Fibroblast of upper back skin (primary cell): ENCODE measurements at places on chromosomes 11 and 22.

DNA sequence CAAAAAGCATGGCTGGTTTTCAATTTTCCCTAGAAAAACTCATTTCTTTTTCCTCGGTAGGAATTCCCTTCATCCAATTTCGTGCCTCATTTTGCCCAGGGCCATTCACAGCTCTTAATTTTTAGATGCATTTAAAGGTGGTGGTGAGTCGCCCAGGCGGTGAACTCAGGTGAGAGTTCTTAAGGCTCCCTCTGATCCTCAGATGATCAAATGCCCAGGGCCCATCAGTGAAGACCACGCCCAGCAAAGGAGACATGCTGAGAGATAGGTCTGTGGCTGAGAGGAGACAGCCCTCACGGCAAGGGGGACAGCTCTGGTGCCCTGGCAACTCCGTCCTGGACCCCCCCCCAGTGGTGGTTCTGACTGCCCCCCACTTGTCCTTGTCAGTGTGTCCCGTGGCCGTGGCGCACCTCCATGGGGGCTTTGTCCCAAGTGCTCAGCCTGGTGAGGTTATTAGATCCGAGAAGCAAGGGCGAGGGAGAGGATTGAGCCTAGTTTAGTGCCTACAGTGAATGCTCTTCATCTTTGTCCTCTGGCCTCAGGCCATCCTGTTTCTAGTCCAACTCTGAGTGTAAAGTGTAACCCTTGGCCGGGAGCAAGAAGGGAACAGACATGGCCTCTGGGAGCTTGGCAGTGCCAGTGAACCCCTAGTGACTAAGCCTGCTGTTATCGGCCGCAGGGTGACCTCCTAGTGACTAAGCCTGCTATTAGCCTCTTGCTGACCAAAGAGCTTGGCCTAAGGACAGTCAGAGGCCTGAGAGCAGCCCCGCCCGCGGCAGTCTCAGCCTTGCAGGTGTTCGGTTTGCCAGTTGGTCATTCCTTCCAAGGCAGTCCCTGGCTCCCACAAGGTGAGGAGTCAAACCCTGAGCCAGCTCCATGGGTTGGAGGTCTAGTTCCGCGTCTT, 83.5 kb downstream of the CTTN start:
- no peak for DNase-seq

GRCh38 chr11:45180848-45181192, 34.4 kb downstream of the PRDM11 start:
- peak; percentile 50 for DNase-seq

DNA sequence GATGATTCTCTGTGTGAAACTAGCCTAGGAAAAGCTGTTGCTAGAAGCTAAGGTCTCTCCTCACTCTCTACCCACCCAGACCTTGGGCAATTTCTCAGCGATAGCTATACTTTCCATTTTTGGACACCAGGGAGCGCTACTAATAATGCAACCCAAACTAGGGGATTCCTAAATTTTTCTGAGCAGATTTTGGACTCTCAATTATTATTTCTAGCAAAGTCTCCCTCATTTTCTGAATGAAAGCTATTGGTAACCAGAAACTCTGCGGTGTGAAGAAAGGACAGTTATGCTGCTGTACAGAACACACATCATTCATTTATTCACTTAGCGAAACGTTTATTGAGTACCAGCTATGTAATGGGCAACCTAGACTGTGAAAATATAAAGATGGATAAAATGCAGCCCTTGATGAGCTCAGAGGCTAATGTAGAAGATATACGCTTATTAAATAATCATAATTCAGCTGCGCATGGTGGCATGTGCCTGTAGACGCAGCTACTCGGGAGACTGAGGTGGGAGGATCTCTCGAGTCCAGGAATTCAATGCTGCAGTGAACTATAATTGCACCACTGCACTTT, 6.1 kb upstream of the STIM1 start:
- DNase-seq = peak; percentile 47

DNA sequence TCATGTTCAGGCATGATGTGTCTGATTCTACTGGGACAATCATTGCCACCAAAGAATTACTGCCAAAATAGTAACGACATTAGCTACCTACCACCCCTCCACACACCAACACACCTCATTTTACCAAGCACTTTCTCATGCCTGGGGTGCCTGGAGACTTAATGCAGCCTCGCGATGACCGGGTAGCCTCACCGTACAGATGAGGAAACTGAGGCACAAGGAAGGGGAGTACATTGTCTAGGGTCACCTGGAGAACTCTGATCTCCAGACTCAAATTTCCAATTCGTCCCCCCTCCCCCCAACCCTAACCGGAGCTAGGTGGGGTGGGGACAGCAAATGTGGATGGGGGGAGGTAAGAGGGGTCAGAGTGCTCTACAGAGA, 2.7 kb upstream of the RTN4RL2 start:
- no peak for DNase-seq

GRCh38 chr22:27107824-27108223, 450.4 kb downstream of the MIAT start:
- DNase-seq = peak; percentile 99

- DNase-seq = no peak
Measured at GRCh38 chr11:133034929-133035328, 497.4 kb downstream of the OPCML start.

DNA sequence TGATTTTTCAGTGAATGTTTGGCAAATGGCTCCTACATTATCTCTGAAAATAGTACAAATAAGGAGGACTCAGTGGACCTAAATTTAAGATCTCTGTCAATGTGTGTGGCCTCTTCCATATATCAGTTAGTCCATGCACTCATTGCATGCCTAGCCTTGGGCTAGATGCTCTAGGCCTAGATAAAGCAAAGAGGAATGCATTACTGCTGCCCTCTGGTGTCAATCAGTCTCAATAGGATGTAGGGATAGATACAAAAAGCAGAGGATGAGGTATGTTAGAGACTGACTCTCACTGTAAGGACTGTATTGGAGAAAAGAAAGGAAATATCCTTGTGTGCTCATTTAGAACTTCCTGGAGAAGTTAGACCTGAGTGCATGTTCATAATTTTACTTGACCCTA, 42.0 kb downstream of the MS4A2 start:
- no peak for DNase-seq

DNA sequence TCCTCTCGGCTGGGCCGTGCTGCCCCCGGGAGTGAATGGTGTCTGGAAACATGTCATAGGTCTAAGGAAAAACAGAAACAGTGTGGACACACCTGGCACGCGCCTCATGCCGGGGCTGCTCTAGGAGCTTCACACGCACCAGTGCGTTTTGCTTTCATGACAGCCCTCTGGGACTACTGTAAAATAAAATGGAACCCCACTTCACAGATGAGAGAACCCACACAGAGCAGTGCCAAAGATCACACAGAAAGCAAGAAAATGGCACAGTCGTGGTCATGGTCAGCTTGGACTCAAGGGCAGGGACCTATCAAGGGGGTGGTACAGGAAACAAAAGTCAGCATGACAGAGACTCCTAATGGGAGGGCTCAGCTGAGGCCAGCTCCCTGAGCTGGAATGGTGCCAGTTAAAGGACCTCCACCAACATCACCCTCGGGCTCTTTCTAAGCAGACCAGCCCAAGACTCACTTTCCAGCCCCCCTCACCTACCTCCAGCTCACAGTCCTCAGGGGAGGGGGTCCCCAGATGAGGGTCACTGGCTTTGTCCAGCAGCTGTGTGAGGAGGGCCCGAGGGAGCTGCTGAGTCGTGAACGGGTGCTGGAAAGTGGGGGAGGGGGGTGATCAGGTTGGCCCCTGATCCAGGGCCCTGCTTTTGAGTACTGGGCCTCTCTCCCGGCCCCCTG, 3.3 kb downstream of the MAP4K2 start:
- DNase-seq = no peak

DNA sequence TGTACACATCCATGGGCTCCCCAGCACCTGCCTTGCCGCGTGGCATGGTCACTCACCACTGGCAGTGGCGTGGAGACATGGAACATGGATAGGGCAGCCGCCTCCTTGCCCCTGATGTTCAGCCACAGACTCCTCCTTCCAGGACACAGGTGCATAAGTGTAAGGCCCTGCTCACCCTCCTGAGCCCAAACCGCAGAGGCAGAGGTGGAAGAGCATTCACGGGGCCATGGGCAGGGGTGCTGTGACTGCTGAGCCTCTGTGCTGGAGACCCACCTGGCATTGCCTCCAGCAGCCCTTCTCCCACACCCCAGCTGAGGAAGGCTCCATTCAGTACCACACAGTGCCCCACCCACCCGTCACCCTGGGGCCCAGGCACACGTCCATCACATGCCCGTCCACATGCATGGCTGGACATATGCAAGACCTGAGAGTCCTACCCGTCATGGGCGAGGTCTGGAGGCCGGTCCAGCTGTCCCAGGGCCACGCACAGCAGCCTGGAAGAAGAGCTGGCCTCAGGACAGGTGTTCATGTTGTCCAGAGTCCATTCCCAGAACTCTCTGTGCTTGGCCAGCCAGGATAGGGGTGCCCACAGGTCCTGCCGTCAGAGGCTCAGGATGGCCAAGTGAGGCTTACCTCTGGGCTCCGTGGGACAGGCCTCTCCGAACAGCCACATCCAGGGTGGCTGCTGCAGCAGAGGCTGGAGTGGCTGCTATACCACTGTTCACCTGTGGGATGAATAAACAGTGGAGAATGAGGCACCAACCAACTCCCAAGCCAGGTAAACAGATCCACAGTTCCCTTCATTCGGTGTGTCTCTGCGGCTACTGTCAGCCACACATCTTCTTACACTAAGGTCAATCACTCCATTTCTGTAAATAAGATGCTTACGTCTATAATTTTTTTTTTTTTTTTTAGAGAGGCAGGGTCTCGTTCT, 1.7 kb upstream of the TUBGCP6 start:
- no peak for DNase-seq

GRCh38 chr11:61298663-61299244, 3.6 kb upstream of the VWCE start:
- no peak for DNase-seq

DNA sequence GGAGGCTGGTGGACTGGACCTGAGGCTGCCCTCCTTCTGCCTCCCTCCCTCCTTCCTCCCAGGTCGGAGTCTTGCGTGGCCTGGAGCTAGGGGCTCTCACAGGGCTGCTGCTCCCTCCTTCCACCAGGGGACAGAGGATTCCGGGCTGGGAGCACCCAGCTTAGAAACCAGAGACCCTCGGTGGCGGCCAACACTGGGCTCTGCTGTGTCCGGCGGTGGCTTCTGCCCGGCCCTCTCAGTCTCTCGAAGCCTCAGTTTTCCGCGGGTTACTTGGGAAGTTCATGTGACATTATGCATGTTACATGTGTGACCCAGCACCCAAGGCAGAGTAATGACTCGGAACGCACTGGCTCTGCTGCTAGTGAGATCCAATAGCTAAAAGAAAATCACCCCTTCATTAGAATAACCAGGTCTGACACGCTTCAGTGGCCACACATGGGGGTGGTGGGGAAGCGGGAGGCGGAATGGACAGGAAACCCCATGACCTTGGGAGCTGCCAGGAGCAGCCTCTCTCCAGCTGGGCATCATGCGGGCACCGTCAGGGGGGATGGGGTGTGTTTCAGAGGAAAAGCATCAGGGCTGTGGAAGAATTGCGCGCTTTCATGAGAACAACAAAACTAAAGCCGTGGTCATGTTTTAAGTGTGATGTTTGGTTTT, 5.9 kb upstream of the MRGPRG start:
- DNase-seq = no peak

DNA sequence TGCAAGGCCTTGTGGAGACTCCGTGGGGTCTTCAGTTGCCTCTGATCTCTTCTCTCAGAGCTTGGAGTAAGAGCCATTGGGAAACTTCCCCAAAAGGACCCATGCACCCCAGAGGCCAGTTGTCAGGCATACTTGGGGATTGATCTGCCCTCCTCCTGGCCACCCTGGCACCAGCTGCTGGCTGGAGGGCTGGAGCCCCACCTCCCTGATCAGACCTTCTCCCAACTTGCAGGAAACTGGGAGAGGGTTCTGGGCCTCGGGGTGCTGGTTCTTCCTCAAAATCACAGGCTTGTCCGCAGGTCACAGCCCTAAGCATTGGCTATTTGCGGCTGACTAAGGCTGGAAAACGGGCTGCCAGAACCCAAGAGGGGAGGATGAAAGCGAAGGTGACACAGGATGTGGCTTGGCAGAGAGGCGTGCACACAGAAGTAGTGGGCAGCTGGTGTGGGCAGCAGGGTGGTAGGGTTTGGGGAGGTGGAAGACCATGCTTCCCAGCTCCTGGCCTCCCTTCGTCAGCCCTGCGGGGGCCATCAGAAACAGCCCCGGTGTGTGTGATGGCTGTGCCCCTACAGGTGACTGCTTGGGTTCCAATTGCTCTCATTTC, 1.3 kb upstream of the DGKZ start:
- no peak for DNase-seq

DNA sequence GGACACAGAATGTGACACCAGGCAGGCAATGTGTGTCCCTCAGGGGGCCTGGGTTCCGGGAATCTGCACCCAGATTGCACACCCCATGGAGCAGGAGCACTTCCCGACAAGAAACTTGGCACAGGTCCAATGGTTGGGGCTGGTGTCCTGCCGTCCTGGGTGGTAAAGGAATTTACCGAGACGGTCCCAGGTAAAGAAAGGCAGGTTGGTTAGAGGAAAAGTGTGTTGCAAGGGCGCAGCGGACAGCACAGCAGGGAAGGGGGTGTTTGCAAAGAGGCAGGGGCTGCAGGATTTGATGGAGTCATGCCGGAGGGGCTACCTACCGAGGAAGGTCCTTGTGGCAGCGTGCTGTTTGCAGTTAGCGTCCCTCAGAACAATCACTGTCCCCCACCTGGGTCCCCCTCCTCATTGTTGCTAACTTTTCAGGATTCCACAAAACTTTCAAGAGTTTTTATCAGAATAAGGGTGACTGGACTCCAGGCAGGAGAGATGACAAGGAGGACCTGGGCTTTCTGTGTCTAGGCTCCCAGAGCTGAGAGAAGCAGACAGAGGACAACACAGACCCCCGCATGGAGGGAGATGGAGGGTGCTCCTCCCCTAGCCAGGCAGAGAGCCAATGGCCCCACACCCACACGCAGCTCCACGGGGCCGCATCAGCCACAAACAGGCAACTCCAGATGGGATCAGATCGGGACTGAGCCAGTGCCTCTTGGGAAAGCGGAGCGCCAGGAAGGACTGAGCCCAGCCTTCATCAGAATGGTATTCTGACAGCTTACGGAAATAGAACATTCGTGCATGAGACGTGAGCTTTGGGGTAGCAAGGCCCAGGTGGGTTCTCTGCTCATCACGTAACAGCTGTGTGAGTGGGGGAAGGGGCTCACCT, 1423.9 kb downstream of the BRD1 start:
- DNase-seq = peak; percentile 16

GRCh38 chr11:60797846-60798630, 12.9 kb downstream of the MS4A10 start:
- DNase-seq = no peak

DNA sequence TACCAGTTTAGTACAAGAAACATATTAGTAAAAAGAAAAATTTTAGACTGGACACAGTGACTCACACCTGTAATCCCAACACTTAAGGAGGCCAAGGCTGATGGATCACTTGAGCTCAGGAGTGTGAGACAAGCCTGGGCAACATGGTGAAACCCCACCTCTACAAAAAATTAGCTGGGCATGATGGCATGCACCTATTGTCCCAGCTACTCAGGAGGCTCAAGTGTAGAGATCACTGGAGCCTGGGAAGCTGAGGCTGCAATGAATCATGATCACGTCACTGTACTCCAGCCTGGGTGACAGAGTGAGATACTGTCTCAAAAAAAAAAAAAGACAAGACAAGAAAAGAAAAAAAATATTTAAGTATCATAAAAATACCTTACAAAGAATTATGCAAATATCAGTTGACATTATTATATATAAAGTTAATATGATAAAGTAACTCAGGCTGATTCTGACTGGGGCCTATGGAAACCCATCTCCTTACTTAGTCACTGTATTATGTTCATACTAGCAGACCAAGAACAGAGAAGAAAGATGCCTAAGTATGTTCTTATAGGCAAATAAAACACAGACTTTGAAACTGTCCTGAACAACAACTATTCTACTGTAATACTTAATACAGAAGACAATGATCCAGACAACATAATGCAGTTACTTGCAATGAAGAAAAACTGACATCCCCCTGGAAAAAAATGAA, 27.3 kb downstream of the FAM168A start:
- peak; percentile 20 for DNase-seq

- peak; percentile 25 for DNase-seq
Measured at GRCh38 chr11:77819921-77820564, 479 bp downstream of the RSF1 start.
